ENCODE measurements at places on chromosomes 7 and 10.

DNA sequence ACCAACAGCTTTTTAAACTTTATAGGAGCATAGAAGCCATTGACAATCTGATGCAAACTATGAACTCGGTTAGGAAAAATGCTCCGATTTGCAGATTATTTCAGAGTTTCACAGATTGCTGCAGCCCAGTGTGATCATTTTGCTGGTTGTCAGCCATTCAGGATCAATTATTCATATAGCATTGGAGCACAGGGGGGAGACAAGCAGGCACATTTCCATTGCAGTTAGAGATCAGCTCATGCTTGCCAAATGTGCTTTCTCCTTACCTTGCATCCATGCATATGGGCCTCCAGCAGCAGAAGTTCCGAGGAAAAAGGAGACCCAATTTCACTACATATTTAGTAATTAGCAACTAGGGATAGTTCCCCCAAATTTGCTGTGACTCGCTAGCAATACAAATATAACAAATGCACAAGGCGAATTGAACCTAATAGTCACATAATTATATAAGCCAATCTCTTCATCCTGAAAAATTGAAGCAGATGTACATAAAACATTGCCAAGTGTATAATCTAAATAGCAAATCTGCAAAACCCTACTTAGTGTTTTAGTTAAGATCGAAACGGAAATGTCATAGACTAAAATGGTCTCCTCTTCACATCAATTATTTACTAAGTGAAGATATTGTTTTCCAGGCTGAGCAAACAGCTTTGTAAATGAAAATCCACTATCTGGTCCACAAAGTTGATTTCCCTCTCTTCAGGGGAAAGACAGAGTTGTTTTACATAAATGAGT lies 49.5 kb upstream of the RSU1 start:
- no peak for DNase-seq

- DNase-seq, result no peak
Observed at GRCh38 chr7:139490130-139490529, 6.7 kb upstream of the KLRG2 start.

- no peak for DNase-seq
Observed at GRCh38 chr7:116970238-116970910, 17.1 kb downstream of the ST7 start.

GRCh38 chr10:130234171-130234965 lies 98.2 kb downstream of the GLRX3 start:
- DNase-seq, result no peak

- DNase-seq, result no peak
Observed at GRCh38 chr10:78507510-78508160, 474.0 kb downstream of the RPS24 start.

DNA sequence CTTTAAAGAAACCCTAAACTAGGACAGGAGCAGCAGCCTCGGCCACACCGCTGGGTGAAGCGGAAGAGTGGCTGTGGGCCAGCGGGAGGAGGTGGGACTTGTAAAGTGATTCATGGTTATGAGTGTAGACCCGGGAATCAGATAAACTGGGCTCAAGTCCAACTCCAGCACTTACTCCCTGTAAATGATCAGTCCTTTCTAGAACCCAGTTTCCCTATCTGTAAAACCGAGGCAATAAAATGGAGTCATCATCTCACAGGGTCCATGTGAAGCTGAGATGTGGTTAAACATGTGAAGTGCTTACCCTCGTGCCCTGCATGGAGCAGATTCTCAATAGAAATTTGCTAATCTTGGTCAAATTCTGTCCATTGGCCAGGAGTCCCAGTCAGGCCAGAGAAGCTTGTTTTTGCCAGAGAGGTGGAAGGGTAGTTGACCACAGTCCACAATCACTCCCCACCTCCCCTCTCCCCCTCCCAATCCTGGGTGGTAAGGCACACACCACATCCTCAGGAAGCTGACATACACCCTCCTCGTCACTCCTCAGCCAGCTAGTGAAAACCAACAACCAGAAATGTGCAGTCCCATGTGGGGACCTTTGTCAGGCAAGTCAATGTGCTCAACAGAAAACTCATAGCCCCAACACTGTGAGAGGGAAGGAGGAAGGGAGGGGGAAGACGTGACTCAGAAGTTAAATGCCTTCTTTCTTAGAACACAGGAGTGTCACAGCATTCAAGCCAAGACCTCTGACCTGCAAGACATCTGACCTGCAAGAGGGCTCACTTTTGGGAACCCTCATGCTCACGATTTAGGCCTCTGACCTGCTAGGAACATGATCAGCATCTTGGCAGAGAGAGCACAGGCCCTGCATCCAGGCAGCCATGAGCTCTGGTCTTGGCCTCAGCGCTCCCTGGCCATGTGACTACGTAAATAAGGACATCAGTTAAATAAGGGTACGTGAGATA lies 145.1 kb downstream of the PLXNA4 start:
- DNase-seq, result peak; percentile 91

- no peak for DNase-seq
Observed at GRCh38 chr10:117441361-117441760, 66.1 kb upstream of the PDZD8 start.

- no peak for DNase-seq
Observed at GRCh38 chr10:5644930-5645329, 21.5 kb downstream of the ASB13 start.

GRCh38 chr10:123390332-123390731 lies 236.1 kb downstream of the BUB3 start:
- DNase-seq, result no peak

DNA sequence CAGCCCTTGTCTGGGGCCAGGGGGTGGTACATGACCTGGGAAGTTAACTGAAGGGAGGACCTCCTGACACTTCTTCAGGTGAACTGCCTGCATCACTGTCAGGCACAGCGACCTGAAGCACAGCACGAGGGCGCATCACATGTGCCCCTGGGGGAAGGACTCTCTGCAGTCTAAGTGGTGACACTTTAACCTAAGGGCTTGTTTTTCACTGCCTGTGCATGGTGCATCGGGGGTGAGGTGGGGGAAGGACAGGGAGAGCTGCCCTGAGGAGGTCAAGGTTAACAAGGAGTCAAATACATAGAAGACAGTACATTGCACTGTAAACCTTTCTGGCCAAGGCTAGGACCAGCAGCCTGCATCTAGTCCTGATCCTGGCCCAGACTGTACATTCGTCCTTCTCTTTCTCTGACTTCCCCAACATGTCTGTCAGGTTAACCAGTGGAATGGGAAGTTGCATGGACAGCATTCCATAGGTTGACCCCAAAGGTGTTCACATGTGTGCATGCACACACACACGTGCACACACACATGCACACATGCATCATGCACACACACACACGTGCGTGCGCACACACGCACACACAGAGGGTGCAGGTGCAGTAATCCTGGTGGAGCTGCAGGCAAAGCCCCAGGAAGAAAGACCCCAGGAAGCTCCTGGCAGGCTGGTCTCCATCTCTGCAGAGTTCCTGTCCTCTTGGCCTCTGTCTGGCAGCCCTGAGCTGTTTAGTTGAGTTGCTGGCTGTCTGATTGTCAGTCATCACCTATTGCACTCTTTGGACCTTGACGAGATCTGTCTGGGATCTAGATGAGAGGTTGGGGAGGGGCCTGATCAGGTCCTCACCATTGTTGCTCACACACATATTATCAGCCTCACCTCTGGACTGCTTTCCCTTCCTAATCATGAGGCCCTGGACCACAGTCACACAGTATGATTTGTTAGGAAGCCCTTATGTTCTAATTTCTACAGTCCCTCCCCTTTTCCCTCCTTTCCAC lies 37.8 kb downstream of the WDFY4 start:
- no peak for DNase-seq

DNA sequence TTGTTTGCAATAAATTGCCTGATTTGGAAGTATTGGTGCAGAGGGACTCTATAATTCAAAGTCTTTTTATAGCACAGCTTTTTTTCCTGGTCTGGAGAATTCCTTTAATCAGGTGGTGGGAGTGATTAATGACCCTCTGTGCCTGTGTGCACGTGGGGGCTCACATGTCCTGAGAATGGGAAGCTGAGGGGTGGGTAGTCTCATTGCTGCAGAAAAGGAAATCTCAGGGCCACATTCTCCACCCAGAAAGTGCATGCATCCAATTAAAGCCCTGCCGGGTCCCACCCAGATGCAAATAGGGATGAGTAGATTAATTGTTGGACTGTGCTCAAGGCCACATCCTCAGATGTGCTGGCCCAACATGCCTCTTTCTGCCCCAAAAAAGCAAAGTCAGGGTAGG lies 324.7 kb downstream of the CXCL12 start:
- no peak for DNase-seq

GRCh38 chr7:20577441-20578071 lies 37.9 kb upstream of the ABCB5 start:
- DNase-seq, result no peak

GRCh38 chr10:119281581-119282071 lies 74.3 kb downstream of the GRK5 start:
- DNase-seq, result no peak

DNA sequence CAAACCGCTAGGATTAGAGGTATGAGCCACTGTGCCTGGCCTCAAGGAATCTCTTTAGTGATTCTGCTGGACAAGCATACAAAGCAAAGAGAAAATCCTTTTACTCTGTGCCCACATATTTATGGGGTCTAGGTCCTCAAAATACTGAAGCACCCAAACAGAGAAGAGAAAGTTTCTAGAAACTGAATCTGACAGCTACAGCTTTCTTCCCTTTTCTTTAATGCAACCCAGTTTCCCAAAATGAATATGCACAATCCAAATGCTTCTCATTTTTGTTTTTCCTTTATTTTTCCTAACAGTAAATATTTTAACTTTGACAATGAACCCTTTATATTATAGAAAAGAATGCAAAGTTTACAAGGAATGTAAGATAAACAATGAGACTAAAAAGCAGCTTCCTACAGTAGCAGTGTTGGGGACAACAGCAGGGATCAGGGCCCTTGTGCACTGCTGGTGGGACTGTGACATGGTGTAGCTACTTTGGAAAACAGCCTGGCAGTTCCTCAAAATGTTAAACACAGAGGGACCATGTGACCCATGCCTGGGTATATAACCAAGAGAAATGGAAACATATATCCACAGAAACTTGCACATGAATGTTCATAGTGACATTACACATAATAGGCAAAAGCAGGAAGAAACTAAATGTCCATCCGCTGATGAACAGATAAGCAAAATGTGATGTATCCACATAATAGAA lies 325.2 kb downstream of the PRPF18 start:
- no peak for DNase-seq

DNA sequence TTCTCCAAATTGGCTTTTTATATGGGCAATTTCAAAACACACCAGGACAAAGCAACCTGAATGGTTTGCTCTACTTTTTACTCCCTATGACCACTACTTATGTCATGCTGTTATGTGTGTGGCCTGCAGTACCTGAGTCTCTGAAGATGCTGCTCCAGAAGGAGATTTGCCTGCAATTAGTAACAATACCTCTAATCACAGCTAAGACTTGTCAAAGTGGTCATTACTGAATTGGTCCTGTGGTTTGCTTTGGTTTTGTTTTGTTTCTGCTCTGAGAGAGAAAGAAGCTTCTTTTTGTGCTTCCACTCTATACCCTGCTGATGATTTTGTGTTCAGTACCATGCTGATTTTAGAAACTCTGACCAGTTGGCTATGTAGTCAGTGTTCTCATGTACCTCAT lies 25.5 kb downstream of the HGF start:
- DNase-seq, result no peak

DNA sequence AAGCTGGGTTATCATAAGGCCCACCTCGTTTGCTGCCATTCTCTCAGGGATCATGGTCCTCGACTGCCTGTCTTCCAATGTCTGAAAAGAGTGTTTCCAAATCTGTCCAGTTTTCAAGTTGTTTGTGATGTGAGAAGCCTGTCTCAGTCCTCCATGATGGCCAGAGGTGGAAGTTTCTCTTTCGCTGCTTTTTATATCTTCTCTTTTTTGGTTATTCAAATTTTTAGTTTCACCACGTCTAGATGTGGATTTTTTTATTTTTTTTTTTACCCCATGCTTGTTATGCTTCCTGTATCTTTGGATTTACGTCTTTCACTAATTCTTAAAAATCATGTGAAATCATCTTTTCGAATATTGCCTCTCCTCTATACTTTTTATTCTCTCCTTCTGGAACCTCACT lies 6.1 kb upstream of the RBM33 start:
- no peak for DNase-seq
